ENCODE measurements at places on chromosomes 1 and 21. TPM values are rescaled to one million over a fixed set of nuclear protein-coding genes. Genes with fewer than 3 reads are reported as not detected.

- H3K4me3 ChIP-seq, result no peak overlapping the region
- H3K4me1 ChIP-seq, result no peaks in the 10 kb centered on the region
- no peak overlapping the region for H3K27ac ChIP-seq
- H3K27me3 ChIP-seq, result peaks cover 35% of the 10 kb centered on the region
- no peaks in the 10 kb centered on the region for H3K36me3 ChIP-seq
Observed at GRCh38 chr1:41391834-41392527, 30.7 kb downstream of the FOXO6 start.

GRCh38 chr1:243256590-243256989 is 749 bp downstream of the SDCCAG8 start:
- H3K27ac ChIP-seq, result peak overlapping the region; percentile 77
- peak overlapping the region; percentile 84 for H3K4me3 ChIP-seq
- H3K36me3 ChIP-seq, result no peaks in the 10 kb centered on the region
- H3K27me3 ChIP-seq, result no peaks in the 10 kb centered on the region

GRCh38 chr1:66468722-66469121 is 65.2 kb upstream of the SGIP1 start:
- no peak overlapping the region for H3K27ac ChIP-seq
- no peaks in the 10 kb centered on the region for H3K36me3 ChIP-seq
- no peaks in the 10 kb centered on the region for H3K27me3 ChIP-seq
- no peak overlapping the region for H3K4me3 ChIP-seq

DNA sequence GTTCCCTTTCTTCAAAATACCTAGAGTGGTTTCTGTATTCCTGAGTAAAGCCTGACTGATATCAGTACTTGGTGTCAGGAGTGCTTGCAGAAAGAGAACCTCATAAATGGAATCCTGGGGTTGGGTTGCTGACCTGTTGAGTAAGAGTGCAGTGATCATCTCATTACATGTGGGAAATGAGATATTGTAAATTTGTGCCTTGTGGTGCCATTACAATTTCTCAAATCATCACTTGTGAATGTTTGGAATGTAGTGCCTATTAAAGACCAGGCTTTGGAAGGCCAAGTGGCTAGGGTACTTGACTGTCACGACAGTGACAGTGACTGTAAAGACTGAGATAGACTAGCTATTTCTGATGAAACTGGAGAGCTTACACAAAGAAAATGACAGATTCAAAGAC is 176.7 kb upstream of the CTTNBP2NL start:
- no peak for DNase-seq
- H3K4me3 ChIP-seq, result no peak overlapping the region
- no peaks in the 10 kb centered on the region for H3K36me3 ChIP-seq

DNA sequence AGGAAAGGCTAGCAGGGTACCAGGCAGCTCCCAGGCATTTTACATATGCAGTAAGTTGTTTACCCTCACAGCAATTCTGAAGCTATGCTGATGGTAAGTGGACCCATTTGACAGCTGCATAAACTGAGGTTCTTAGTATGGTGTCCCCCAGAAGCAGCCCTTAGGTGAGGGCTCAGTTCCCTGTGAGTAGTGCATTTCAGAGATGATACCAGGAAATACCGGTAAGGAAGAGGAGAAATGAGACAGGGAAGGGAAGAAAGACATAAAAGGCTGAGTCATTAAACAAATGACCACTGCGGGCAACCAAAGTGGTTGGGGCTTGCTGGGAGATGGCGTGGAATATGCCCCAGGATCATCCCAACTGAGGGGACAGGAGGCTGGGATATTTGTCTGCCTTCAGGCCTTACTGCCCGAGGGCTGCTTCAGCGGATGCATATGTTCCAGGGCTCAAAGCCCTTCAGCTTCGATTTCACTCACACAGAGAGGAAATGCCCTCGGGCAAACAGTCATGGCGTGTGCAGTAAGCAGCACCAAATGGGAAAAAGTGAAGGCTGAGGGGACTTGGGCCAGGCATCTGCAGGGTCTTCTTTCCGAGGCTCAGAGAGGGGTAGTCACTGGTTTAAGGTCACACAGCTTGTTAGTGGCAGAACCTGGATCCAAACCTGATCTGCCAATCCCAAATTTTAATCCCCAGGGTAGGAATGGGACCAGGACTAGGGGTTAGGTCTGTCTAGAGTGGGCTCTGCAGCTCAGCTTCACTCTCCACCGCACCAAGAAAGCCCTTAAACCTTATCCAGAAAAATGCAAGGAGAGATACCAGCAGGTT is 133.7 kb upstream of the RUNX3 start:
- peaks cover 33% of the 10 kb centered on the region for H3K27me3 ChIP-seq
- H3K4me1 ChIP-seq, result 0 out of 2 replicates have a peak, but pooled peaks cover 6% of the 10 kb centered on the region
- DNase-seq, result no peak
- H3K4me3 ChIP-seq, result no peak overlapping the region
- H3K27ac ChIP-seq, result no peak overlapping the region

The UBXN10 gene
- not detected for total RNA-seq

The CELF3 gene
- total RNA-seq, result not detected

DNA sequence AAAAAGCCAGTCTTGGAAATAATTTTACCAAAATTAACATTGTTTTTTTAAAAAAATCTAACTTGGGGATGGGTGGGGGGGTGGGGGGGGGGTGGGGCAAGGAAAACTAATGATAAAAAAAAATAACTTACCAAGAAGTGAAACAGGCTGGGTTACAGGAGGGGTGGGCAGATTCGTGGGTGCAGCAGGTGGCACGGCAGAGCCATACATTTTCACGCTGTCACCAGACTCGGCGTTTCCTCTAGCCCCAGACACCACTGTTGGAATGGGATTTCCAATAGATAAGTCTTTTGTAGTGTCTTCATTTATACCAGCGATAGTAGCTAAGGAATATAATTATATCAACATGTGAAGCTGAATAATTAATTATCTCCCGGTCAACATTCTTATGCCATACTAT is 25.4 kb downstream of the SOD1 start:
- H3K4me3 ChIP-seq, result no peak overlapping the region
- DNase-seq, result no peak
- H3K4me1 ChIP-seq, result peaks cover 5% of the 10 kb centered on the region
- peaks cover 59% of the 10 kb centered on the region for H3K36me3 ChIP-seq
- H3K27me3 ChIP-seq, result no peaks in the 10 kb centered on the region

- DNase-seq, result no peak
- no peak overlapping the region for H3K27ac ChIP-seq
- H3K4me1 ChIP-seq, result peaks cover 8% of the 10 kb centered on the region
Observed at GRCh38 chr21:15249285-15249993, 184.6 kb upstream of the NRIP1 start.

GRCh38 chr1:186605762-186606350 is 74.4 kb downstream of the PTGS2 start:
- no peaks in the 10 kb centered on the region for H3K4me1 ChIP-seq
- H3K4me3 ChIP-seq, result no peak overlapping the region
- peak; percentile 80 for DNase-seq
- H3K36me3 ChIP-seq, result no peaks in the 10 kb centered on the region

The ADAMTS5 gene
- total RNA-seq, result 9.6 TPM

The SLC19A1 gene
- 7.8 TPM for total RNA-seq

DNA sequence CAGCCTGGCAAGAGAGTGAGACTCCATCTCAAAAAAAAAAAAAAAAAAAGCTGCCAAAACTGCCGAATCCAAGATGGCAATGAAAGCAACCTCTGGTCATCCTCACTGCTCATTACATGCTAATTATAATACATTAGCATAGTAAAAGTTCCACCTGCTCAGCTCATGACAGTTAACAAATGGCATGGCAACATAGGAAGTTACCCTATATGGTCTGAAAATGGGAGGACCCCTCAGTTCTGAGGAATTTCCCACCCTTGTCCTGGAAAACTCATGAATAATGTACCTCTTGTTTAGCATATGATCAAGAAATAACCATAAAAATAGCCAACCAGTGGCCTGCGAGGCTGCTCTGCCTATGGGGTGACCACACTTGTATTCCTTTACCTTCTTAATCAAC is 93.1 kb upstream of the PGBD5 start:
- H3K27ac ChIP-seq, result no peak overlapping the region
- H3K4me1 ChIP-seq, result no peaks in the 10 kb centered on the region
- H3K27me3 ChIP-seq, result peaks cover 7% of the 10 kb centered on the region
- no peak for DNase-seq
- H3K36me3 ChIP-seq, result no peaks in the 10 kb centered on the region
- H3K4me3 ChIP-seq, result no peak overlapping the region

GRCh38 chr1:177427811-177428210 is 257.1 kb downstream of the BRINP2 start:
- H3K4me3 ChIP-seq, result no peak overlapping the region
- H3K27me3 ChIP-seq, result no peaks in the 10 kb centered on the region
- peak; percentile 44 for DNase-seq
- H3K27ac ChIP-seq, result no peak overlapping the region
- H3K4me1 ChIP-seq, result 0 out of 2 replicates have a peak, but pooled peaks cover 5% of the 10 kb centered on the region

DNA sequence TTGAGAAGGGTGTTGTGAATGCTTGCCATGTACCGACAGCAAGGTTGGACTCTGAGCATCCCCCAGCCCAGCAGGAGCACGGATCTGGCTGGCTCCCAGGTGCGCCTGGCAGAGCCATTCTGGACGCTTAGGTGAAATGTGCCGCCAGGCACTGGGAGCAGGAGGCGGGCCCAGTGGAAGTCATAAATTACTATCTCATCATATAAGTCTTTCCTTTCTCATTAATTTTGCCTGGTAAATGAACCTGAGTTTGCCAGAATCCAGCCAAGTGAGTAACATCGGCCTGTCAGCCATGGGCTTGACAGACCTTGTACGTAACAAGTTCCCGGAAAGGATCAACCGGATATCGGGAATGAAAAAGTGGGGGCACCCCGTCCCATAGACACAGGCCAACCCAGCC is 179.5 kb upstream of the ARHGEF16 start:
- no peak overlapping the region for H3K27ac ChIP-seq
- H3K4me3 ChIP-seq, result no peak overlapping the region
- H3K27me3 ChIP-seq, result 0 out of 2 replicates have a peak, but pooled peaks cover 4% of the 10 kb centered on the region
- H3K4me1 ChIP-seq, result no peaks in the 10 kb centered on the region
- no peak for DNase-seq

DNA sequence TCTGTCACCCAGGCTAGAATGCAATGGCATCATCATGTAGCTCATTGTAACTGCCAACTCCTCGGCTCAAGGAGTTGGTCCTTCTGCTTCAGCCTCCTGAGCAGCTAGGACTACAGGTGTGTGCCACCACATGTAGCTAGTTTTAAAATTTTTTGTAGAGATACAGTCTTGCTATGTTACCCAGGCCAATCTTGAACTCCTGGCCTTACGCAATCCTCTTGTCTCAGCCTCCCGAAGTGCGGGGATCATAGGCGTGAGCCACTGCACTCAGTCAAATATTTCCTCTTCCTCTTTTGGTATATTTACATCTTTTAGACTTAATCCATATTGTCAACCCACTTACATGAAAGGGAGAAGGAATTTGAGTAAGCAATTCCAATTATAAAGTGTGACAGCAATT is 121.1 kb downstream of the EVI5 start:
- H3K4me1 ChIP-seq, result no peaks in the 10 kb centered on the region
- H3K27me3 ChIP-seq, result no peaks in the 10 kb centered on the region
- no peak overlapping the region for H3K27ac ChIP-seq
- no peak overlapping the region for H3K4me3 ChIP-seq

GRCh38 chr1:37124501-37124900 is 90.2 kb upstream of the GRIK3 start:
- DNase-seq, result no peak
- no peak overlapping the region for H3K4me3 ChIP-seq
- H3K36me3 ChIP-seq, result no peaks in the 10 kb centered on the region
- no peaks in the 10 kb centered on the region for H3K4me1 ChIP-seq
- no peak overlapping the region for H3K27ac ChIP-seq
- H3K27me3 ChIP-seq, result no peaks in the 10 kb centered on the region

DNA sequence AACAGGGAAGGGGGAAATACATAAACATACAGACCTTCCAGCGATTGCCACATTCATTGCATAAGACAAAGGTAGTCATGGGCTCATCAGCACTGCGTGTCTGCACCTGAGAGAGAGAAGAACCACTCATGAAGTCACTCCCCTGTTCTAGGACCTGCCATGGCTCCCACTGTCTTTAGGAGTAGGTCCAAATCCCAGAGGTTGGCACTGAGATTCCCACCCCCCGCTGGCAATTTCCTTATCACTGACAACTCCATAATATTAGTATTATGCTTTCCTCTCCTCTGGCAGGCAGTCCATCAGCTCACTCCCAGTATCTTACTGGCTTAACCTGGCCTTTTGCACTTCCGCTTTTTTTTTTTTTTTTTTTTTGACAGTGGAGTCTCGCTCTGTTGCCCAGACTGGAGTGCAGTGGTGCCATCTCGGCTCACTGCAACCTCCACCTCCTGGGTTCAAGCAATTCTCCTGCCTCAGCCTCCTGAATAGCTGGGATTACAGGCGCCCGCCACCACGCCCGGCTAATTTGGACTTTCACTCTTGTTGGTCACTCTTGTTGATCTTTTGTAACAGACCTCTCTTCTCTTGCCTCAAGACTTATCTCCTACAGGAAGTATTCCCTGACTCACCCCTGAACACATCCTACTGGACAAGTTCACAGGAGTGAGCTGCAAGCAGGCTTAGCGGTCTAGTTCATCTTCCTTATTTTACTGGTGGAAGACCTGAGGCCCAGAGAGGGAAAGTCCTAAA is 14.8 kb upstream of the ZNF436 start:
- H3K27ac ChIP-seq, result peak overlapping the region; percentile 61
- H3K4me3 ChIP-seq, result no peak overlapping the region
- no peaks in the 10 kb centered on the region for H3K27me3 ChIP-seq
- peak; percentile 84 for DNase-seq
